ENCODE measurements at places on chromosomes 5 and 9. TPM values are rescaled to one million over a fixed set of nuclear protein-coding genes. Genes with fewer than 3 reads are reported as not detected.

DNA sequence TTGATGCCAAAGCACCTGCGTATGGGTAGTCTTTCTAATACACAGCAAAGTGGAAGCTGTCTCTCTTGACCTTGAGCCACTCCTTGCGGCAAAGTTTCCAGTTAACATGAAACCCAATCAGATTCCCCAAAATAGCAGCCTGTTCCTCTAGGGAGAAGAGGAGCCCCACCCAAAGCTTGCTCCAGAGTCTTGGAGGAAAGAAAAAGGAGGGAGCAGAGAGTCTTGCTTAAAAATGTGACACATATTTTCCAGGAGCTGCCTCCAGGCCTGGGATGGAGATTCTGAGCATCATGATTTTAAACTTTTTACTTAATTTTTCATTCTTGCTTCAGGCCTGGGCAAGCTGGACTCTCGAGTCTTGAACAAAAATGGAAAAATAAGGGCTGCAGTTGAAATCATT, 223.5 kb upstream of the TNC start:
- DNase-seq, result peak; percentile 68

- DNase-seq, result no peak
Observed at GRCh38 chr9:107338911-107339659, 56.0 kb downstream of the RAD23B start.

The PHF24 gene
- 0.44 TPM for total RNA-seq

- no peak for DNase-seq
Observed at GRCh38 chr5:41954286-41954685, 29.2 kb downstream of the FBXO4 start.

GRCh38 chr9:14585730-14586473, 107.3 kb downstream of the ZDHHC21 start:
- DNase-seq, result no peak

DNA sequence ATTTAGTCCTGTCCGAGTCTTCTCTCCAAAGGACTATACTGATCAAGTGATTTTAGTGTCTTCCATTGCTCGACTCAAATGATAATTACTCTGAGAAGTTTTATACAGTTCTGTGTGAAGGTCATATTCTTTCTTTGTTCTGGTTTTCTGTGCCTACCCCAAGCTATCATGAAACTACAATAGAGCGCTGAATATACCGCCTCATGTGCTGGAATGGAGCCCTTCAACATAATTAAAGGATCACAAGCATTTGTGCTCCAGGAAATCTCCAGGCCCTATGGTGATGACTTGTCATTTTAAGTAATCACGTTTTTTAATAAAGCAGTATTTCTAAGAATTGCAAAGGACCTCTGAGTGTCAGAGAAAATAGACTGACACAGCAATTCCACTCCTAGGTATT, 10.9 kb upstream of the SLC31A2 start:
- no peak for DNase-seq

GRCh38 chr9:94164806-94165549, 80.7 kb downstream of the PTPDC1 start:
- no peak for DNase-seq

- DNase-seq, result no peak
Observed at GRCh38 chr9:122347348-122348287, 23.2 kb upstream of the PTGS1 start.

GRCh38 chr5:7805379-7805778, 45.6 kb downstream of the CFAP90 start:
- no peak for DNase-seq

The INSYN2B gene
- 2.0 TPM for total RNA-seq

The SPINK6 gene
- total RNA-seq, result 0.59 TPM

- DNase-seq, result no peak
Observed at GRCh38 chr9:16318516-16319060, 551.9 kb downstream of the BNC2 start.

DNA sequence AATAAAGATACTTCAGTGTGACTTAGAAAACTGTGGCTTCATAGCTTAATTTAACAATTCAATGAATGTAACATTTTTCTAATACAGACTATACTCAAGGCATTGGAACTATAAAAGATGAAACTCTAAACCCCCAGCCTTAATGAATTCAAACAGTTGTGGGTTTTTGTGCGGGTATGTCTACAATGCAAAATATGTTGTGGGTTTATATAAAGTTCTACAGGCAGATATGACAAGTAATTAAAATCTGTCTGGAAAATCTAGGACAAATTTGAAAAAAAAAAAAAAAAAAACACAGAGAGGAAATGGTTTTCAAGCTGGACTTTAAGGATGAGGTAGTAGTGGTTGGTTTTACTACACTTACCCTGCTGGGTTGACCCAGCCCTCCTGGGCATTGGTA, 467.5 kb upstream of the TLE4 start:
- DNase-seq, result no peak

GRCh38 chr5:143031781-143032580, 261.8 kb downstream of the ARHGAP26 start:
- DNase-seq, result no peak

GRCh38 chr5:133363807-133364587, 248.3 kb downstream of the FSTL4 start:
- DNase-seq, result no peak

DNA sequence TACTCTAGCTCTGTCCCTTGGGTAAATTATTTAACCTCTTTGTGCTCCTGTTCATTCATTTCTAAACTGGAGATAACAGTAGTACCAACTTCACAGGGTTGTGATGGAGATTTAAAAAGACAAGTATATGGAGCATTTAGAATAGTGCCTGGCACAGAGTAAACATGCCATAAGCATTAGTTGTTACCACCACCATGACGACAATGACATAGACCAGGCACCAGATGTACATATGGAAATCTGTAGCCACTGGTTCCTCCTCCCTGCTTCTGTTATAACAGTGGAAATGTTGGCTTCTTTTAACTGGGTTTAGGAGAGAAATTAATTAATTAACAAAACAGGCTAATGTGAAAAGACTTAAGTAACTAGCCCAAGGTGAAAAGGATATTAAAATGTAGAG, 217.5 kb downstream of the DENND1A start:
- DNase-seq, result no peak

- DNase-seq, result no peak
Observed at GRCh38 chr9:23730364-23730763, 95.7 kb downstream of the ELAVL2 start.

The GHR gene
- 10.5 TPM for total RNA-seq

Data from lower leg skin (tissue), 4 donors.